ENCODE measurements at places on chromosomes 13 and 19. TPM values are rescaled to one million over a fixed set of nuclear protein-coding genes. Genes with fewer than 3 reads are reported as not detected.

The ZNF540 gene
- total RNA-seq = 8.1 TPM

The ENOX1 gene
- total RNA-seq = not detected

The ZNF726 gene
- 4.4 TPM for total RNA-seq

The CEACAM4 gene
- total RNA-seq = 16.1 TPM

The MEF2B gene
- total RNA-seq = 3.5 TPM

The SMIM24 gene
- total RNA-seq = 1.4 TPM

The TMEM150B gene
- total RNA-seq = 2.1 TPM

The ATP4A gene
- not detected for total RNA-seq

The NPAS1 gene
- 1.5 TPM for total RNA-seq

The SIGLEC14 gene
- total RNA-seq = not detected

The ONECUT3 gene
- total RNA-seq = not detected

The FIZ1 gene
- 13.0 TPM for total RNA-seq

The MADCAM1 gene
- total RNA-seq = 0.52 TPM
